ENCODE measurements at places on chromosomes 1 and 21.

GRCh38 chr1:119652587-119652986 lies 4.5 kb upstream of the ZNF697 start:
- no peak for DNase-seq

- no peak for DNase-seq
Measured at GRCh38 chr1:54238353-54239034, 38.5 kb downstream of the MRPL37 start.

GRCh38 chr21:46118316-46119143 lies 20.6 kb downstream of the COL6A2 start:
- no peak for DNase-seq

- DNase-seq, result no peak
Measured at GRCh38 chr1:115065021-115065420, 24.3 kb downstream of the TSPAN2 start.

DNA sequence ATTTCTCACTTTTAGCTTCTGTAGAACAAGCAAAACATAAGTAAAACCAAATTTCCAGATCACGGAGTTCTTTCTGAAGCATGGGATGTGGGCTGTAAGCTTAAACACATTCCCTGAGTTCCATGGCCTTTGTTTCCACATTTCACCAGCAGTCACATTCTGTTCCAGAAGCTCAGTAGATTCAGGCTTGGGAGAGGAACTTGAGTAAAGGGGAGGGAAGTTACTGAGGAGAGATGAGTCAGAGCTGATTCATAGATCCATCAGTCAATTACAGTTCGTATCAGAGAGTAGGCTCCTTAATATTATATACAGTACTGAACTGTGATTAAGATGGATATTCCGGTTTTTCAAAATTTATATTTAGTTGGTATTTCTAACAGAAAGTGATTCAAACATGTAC lies 614.3 kb downstream of the NCAM2 start:
- no peak for DNase-seq

GRCh38 chr1:8847990-8848389 lies 30.5 kb downstream of the ENO1 start:
- DNase-seq, result no peak

DNA sequence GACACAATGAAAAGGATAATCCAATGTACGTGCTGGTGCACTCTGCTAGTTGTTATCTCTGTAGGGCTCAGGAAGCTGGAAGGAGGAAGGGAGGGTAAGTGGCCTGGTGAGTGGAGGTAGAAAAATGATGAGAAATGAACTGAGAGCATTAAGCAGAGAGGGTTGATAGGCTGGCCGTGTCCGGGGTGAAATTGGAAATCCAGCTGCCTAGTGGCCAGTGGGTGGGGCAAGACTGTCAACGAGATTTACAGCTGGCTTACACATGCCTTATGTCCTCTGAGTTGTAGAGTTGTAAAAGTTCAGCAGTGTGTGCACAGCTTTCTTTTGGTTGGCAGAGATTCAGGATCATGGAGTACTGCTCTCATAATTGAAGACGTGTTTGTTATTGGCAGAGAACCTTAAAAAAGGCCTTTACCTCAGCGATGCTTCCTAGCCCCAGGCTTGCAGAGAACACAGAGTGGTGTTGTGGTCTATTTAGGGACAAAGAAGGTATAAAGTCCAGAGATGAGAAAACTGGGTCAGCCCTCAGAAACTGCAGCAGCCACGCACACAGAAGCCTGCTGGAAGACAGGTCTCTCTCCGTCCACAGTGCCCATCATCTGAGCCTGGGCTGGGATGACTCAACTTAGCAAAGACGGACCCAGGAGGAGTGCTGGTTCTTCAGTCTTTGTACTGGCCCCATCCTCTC lies 132.4 kb downstream of the EDEM3 start:
- DNase-seq, result no peak

GRCh38 chr1:213268221-213268620 lies 217.2 kb downstream of the RPS6KC1 start:
- no peak for DNase-seq

GRCh38 chr21:15826147-15826780 lies 96.5 kb downstream of the USP25 start:
- no peak for DNase-seq

- DNase-seq, result no peak
Measured at GRCh38 chr1:30340934-30341333, 382.5 kb downstream of the MATN1 start.

DNA sequence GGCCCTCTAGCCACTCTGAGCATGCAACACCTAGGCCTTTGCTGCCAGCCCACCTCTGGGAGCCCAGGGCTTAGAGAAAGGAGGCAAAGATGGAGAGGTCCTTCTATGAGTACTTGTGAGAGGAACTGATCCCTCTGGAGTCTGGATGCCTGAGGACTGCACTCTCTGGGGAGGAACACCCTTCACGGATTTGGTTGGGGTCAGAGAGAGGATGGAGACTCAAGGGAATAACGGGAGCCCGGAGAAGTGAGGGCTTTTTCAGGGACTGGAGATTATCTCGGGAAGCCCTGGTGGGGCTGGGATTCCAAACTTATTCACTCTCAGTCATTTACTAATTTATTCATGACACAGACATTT lies 413 bp upstream of the C1orf232 start:
- DNase-seq, result no peak

DNA sequence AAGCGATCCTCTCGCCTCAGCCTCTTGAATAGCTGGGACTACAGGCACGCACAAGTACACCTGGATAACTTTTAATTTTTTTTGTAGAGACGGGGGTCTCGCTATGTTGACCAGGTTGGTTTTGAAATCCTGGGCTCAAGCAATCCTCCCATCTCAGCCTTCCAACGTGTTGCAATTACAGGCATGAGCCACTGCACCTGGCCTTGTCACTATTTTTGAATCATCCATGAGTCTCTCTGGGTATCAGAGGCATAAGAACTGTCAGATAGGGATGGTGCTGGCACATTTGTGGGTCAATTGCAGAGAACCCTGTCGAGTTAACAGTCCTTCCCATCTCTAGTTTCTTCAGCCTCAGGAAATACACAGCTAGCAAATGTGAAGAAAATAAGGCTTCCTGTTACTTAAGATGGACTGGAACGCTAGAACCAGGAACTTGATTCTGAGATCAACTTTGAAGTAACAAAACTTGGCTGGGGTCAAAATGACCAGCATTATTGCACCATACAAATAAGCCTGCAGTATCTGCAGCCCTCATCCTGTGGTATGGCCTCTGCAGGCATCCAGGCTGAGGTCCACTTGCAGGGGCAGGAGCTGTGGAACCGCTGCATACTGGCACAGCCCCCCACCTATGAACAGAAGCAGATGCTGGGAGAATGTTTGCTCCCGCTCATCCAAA lies 124.3 kb upstream of the GADD45A start:
- DNase-seq, result no peak

DNA sequence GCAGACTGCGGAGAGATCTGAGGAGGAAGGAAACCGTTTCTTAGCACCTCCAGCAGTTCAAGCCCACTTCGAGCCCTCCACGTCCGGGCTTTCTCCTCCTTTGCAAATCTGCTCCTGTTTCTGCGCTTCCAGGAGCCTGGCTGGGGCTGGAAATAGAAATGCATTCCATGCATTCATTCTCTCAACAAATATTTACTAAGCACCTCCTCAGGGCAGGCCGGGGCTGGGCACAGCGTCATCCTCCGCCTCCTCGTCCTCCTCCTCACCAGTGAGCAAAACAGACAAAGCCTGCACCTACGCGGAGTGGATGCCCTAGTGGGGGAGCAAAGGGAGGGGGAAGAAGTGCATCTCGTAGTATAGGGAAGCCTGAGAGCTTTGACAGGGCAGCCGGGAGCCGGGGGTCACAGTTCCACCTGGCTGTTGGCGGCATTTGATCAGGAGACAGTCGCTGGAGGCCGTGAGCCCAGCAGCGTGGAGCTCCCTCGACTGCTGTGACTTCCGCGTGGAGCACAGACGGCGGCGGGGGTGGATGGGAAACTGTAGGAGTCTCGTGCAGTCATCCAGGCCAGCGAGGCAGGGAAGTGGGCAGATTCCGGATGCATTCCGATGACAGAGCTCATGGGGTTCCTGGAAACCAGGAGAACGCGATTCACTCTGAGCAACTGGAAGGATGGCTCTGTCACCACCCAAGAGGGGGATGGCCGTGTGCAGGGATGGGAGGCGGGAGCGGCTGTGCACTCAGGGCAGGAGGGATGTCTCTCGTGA lies 93.5 kb downstream of the SIK1 start:
- DNase-seq, result no peak

DNA sequence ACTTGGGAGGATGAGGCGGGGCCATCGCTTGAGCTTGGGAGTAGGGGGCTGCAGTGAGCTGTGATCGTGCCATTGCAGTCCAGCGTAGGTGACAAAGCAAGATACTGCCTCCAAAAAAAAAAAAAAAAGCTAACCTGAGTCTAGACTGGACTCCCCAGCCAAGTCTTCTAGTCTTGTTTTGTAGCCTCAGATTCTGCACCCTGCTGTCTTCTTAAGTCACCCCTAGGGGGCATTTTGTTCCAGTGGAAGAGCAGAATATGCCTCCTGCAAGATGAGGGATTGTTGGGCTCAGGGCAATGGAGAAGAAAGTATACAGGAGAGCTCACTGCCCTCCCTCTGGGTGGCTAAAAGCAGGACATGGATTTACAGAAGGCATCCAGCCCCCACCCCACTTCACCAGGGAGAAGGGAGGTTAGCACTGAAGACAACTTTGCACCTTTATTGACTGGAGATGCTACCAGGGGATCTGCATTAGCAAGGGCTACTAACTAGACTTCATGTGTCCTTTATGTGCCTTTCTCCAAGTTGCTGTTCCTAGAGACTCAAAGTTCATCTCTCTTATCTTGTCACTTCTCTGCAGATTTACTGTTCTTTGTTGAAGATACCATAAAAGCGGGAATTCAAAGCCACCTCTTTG lies 15.3 kb upstream of the RNF187 start:
- no peak for DNase-seq

- DNase-seq, result no peak
Measured at GRCh38 chr1:21320410-21321108, 30.3 kb upstream of the ECE1 start.

DNA sequence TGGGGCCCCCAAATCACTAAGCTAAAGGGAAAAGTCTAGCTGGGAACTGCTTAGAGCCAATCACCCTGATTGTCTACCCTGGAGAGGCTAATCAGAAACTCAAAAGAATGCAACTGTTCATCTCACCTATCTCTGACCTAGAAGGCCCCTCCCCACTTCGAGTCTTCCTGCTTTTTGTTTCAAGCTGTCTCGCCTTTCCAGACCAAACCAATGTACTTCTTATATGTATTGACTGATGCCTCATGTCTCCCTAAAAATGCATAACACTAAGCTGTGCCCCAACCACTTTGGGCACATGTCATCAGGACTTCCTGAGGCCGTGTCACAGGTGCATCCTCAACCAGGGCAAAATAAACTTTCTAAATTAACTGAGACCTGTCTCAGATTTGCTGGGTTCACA lies 209.5 kb downstream of the APP start:
- DNase-seq, result no peak

- DNase-seq, result no peak
Measured at GRCh38 chr1:224762046-224762445, 145.9 kb downstream of the CNIH3 start.

GRCh38 chr1:230074270-230074669 lies 7.2 kb downstream of the GALNT2 start:
- DNase-seq, result no peak

GRCh38 chr21:41957991-41958766 lies 4.4 kb upstream of the C2CD2 start:
- no peak for DNase-seq

DNA sequence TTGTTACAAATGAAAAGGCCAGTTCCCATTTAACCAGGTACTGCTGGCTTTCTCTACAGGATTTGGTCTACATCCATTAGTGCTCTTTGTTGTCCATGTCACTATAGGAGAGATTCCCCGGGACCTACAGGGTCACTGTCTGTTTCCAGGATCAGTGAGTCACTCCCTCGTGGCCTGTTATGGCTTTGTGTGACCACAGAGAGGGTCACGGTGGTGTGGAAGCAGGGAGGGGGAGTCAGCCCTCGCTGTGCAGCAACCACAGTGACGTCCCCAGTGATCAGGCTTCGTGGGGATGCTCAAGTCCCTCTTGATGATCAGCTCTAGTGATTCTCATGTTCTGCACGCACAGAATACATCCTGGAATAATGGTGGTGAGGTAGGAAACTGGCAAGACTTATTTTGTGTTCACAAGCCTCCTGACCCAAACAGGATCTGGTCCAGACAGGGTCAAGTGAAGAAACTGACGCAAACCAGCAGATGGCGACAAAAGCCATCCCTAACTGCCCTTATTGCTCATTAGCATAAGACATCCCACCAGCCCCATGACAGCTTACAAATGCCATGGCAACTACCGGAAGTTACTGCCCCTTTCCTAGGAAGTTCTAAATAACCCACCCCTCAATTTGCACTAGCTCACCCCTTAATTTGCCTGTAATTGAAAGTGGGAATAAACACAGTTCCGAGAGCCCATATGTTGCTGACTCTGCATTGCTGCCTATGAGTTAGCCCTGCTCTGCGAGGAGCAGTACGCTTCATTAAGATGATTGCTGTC lies 98.5 kb downstream of the DISC1 start:
- DNase-seq, result no peak

DNA sequence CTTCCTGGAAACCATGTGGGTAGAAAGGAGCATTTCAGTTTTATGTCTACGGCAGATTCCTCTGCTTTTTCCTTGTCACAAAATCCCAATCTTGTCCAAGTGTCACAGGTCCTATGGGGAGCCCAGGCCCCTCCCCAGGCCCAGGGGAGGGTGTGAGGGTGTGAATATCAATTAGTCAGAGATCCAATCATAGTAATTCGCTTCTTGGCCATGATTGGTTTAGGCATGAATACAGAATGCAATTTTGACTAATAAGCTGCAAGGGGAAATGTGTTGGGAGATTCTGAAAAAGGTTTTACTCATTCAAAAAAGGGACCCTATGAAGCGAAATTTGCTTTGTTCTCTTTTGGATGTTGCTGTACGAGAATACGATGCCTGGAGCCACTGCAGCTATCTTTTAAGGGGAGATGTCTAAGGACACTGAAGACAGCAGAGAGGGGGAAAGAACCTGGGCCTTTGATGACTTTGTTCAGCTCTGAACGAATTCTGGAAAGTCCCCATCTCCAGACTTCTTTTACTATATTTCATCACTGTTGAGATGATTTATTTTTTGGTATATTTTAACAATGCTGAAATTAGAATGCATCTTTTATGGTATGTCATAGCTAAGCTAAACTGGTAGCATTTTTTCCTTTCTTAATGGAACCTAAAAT lies 18.2 kb downstream of the TSPAN2 start:
- no peak for DNase-seq

DNA sequence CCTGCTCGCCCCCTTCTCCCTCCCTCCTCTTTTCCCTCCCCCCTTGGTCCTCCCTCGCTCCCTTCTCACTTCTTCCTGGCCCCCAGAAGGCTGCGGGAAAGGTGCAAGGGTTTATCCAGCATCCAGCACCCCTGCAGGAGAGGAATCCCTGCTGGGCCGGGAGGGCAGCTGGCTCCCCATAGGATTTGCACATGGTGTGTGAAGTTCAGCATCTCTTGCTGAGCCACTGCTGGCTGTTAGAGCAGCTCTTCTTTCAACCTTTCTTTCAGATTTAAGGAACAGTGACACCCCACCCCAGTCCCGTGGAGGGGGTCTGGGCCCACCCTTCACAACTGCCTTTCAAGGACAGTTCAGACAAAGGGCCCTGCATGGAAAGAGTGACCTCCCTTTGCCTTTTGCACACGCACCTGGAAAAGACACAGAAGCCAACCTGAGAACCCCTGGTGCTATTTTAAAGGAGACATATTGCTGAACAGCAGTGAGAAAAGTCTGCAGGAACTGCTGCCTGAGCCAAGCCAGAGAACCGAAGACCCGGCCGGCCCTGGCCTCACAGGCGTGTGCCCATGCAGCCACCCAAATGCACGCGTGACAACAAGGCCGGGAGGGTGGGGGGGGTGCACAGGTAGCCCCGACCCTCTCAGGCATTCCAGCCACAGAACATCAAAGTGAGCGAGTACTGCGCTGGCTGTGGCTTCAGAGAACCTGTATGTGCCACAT lies 66.6 kb downstream of the SLC37A1 start:
- no peak for DNase-seq

- no peak for DNase-seq
Measured at GRCh38 chr1:54565113-54565501, 17.1 kb downstream of the ACOT11 start.

All from activated CD4-positive, alpha-beta T cell treated with anti-CD3 and anti-CD28 coated beads, Interleukin-2, amount 50 U/mL, for 1 hour (primary cell).